ENCODE measurements at places on chromosomes 6 and 20.

DNA sequence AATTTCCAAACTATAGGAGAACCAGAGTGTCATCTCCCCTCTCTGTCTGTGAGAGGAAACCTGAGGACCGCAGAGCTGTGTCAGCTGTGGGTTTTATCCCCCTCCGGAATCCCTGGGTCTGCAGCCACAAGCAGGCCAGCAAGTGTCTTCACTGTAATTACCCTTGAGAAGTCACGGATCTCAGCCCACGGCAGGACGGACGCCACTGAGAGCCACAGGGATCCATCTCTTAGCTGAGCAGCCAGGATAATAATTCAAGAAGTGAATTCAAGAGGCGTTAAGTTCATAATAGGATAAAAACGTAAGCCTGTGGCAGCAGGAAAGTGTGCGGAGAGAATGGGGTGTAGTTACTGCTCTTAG, 37.0 kb downstream of the DLL1 start:
- DNase-seq: no peak

DNA sequence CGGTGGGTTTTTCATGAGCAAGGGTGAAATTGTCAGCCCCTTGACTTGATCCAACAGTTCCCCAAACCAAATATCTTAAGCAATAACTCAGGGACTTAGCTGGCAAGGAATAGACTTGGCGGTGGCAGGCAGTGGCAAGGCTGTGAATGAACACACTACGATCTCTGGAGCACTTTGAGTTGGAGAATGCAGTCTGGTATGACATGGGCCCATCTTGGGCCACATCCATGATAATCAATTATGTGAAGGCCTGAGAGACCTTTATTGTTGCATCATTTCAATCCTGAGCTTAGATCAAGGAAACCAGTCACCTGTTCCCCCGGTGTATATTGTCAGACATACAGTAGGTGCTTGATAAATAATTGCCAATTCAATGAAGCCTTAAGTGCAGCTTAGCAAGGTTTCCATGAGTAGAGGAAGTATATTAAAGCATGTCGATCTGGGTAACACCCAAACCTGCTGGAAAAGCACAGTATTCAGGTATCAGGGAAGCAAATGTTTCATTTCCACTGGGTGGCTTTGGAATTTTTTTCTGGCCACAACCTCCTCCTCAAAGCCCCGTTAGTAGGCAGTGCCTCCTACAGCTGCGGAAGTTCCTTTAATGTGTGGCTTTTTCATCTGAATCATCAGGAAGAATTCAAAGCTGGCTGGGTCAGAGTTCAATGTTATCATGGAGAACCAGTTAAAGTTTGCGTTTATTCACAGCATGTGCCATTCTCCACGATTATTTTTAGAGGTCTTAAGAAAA, 10.2 kb downstream of the CASS4 start:
- DNase-seq: peak; percentile 90

DNA sequence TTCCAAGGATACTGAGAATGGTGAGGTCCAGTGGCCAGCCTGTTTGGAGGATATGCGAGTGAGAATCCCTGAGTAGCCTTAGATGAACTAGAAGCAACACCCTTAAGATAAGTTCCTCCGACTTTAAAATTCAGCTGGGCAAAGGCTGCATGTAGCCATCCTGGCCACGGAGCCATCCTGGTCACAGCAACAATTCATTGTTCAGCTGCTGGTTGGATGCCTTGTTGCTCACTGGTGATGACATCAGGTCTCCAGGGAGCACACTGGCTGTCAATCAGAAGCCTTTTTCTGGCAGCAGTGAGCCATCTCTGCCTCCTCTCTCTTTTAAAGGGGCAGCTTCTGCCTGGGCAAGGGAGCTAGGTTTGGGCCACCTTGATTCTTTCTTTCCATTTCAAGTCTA, 22.4 kb upstream of the RIMS4 start:
- peak; percentile 71 for DNase-seq

DNA sequence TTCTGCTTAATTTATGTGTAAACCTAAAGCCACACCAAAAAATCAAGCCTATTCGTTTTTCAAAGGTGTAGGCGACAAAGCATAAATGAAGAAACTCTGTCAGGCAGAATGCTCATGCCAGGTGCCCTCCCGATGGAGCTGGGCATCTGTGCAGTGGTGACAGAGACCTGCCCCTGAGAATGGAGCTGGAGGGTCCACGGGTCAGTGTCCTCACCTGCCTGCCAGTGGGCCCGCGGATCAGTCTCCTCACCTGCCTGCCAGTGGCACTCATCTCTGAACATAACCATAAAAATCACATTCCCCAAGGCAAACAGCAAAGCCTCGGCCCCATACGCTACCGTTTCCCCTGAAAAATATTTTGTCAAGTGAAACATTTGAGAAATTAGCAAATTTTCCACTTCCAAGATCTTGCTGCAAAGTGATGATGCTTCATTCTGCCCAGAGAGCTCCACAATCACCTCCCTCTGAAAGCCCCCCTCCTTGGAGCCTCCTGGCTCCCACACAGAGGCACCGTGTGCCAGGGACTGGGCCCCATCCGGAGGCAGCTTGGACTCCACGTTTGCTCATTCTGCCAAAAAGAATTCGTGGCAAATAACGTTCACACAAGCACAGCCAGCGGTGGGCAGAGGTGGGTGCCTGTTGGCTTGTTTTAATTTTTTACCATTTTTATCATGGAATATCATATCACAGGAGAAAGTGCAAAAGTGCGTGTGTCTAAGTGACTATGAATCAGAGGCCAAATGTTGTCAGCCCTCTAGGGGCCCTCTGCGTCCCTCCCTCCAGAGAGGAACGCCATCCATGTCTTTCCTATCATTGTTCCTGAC, 88.8 kb downstream of the YTHDF1 start:
- no peak for DNase-seq

GRCh38 chr20:44326391-44327159, 10.3 kb upstream of the R3HDML start:
- no peak for DNase-seq
